Hematopoietic multipotent progenitor cell treated with erythropoietin and hydrocortisone succinate and interleukin-3 and kit ligand, for 8 days (in vitro differentiated cells): ENCODE measurements at places on chromosomes 4 and X.

DNA sequence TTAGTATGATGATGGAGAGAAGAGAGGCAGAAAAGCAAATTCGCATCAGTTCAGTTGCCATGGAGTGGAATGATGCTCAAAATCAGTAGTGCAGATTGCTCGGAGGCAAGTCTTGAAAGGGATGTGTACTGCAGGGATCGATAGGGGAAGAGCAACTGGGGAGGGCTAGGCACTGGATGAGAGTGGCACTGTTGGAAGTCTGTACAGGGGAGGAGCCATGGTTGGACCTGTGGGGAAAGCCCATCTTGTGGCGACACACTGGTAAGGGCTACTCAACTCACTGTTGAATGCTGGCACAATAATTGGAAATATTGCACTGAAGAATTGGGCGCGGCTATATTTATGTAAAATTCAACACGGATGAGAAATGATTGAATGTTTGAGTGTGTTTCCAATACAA is 1.2 kb downstream of the RAB9B start:
- DNase-seq: no peak

GRCh38 chr4:41215155-41215554 is 813 bp upstream of the APBB2 start:
- DNase-seq: no peak

- DNase-seq: peak; percentile 79
Observed at GRCh38 chr4:138090150-138090917, 151.8 kb downstream of the SLC7A11 start.

DNA sequence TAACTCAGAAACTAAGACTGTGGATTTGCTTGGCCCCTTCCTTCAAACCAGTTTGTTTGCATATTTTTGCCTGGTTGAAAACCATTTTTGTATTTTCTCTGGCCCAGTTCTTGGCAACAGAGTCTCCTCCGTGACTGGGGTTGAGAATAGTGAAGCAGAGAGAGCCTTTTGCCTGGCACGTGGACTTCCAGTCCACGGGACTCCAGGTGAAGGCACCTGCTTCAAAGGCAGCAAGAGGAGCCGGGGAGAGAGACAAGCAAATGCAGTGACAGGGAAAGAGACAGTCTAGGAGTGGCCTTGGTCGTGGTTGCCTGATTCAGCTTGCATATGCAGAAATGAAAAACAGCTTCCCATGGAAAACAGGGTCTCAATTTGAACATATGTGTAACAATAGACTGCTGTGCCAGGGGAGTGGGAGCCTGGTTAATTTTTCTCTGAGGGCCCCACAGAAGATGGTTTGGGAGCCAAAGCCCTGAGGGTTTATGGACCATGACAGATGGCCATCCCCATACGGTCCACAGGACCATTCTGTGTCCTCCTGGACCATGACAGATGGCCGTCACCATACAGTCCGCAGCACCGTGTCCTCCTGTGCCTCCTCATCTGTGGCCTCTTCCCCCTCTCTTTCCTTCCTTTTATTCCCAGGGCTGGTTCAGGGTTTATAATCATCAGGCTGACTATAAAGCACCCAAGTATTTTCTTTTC is 272.2 kb upstream of the RASGEF1B start:
- DNase-seq: no peak
